Osteocyte (in vitro differentiated cells): ENCODE measurements at places on chromosomes 1 and 21. TPM values are rescaled to one million over a fixed set of nuclear protein-coding genes. Genes with fewer than 3 reads are reported as not detected.

- H3K27ac ChIP-seq: no peak overlapping the region
- peaks cover 16% of the 10 kb centered on the region for H3K4me1 ChIP-seq
- H3K4me3 ChIP-seq: no peak overlapping the region
- H3K27me3 ChIP-seq: no peaks in the 10 kb centered on the region
- no peaks in the 10 kb centered on the region for H3K36me3 ChIP-seq
- no peak for DNase-seq
These were observed 50.6 kb downstream of the COLGALT2 start for GRCh38 chr1:183986941-183987340.

DNA sequence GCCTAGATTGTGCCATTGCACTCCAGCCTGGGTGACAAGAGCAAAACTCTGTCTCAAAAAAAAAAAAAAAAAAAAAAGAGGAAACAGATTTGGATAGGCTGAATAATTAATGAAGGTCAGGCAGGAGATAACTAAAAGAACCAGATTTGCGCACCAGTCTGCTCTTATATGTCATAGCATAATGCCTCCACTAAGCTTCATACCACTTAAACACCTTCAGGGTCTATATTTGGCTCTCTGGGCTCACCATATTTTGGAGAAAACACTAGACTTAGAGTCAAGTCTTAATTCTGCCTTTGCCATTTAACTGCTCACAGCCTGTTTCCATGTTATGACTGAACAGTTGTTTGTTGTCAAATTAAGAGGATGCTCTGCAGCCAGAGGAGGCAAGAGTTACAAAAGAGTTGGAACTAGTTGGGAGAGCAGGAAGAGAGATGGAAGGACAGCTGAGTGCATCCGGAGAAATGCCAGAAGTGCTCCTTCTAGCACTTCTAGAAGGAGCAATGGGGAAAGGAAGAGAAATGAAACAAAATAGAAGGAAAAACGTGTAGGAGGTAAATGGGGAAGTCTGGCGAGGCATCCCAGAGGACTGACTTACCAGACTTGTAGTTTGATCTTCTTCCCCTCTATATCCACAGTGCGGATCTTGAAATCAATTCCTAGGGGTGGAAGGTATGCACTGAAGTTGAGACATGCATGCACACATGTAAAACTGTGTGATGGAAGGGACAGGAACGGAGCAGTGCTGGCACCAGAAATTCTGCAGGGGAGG lies 1.8 kb downstream of the RAB13 start:
- DNase-seq: no peak
- peaks cover 9% of the 10 kb centered on the region for H3K36me3 ChIP-seq
- H3K27me3 ChIP-seq: no peaks in the 10 kb centered on the region
- peak overlapping the region; percentile 99 for H3K4me3 ChIP-seq

GRCh38 chr1:36839485-36839884 lies 194.8 kb downstream of the GRIK3 start:
- no peaks in the 10 kb centered on the region for H3K36me3 ChIP-seq
- no peaks in the 10 kb centered on the region for H3K27me3 ChIP-seq
- H3K27ac ChIP-seq: no peak overlapping the region
- no peak overlapping the region for H3K4me3 ChIP-seq
- H3K4me1 ChIP-seq: no peaks in the 10 kb centered on the region

- peak within 1 kb of the TSS; percentile 96 for H3K27ac ChIP-seq
- no peaks in the 10 kb centered on the region for H3K36me3 ChIP-seq
- peaks cover 60% of the 10 kb centered on the region for H3K4me1 ChIP-seq
- no peaks in the 10 kb centered on the region for H3K27me3 ChIP-seq
- DNase-seq: peak; percentile 97
These were observed at the start of gene LUZP1 for GRCh38 chr1:23168445-23169194. LUZP1 (minus strand) TSS chr1:23168856.

DNA sequence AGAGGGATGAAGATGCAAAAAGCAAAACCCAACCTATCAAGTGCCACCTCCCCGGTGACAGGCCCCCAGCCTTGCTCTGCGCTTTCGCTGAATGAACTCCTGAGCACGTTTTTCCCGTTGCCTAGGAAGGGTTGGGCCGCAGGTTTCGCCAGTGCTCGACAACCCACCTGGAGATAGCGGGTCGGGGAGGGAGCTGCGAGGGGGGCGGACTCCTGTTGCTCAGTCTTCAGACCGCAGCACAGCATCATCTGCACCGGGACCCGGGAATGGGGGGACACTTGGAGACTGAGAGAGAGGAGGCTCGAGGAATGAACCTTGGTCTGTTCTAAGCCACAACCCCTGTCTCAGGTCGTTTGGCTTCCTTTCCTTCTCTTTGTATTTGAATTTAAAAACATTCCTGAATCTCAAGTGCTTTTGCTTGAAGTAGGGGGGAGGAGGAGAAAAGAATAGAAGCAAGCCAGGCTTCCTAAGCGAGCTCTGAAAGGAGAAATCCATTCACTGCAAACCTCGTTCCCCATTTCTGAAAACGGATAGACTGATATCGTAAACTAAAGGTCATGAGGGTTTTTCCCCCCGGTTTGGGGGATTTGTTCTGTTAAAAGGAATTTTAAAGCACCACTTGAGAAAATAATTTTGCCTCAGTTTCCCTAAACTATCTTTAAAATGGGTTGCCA lies 1.2 kb downstream of the AK5 start:
- peaks cover 5% of the 10 kb centered on the region for H3K36me3 ChIP-seq
- no peak for DNase-seq
- no peaks in the 10 kb centered on the region for H3K27me3 ChIP-seq
- H3K4me1 ChIP-seq: peaks cover 17% of the 10 kb centered on the region
- H3K27ac ChIP-seq: no peak overlapping the region
- H3K4me3 ChIP-seq: peak overlapping the region; percentile 80

- no peaks in the 10 kb centered on the region for H3K4me1 ChIP-seq
- H3K27me3 ChIP-seq: no peaks in the 10 kb centered on the region
- no peaks in the 10 kb centered on the region for H3K36me3 ChIP-seq
- H3K4me3 ChIP-seq: no peak overlapping the region
- H3K27ac ChIP-seq: no peak overlapping the region
- DNase-seq: no peak
These were observed 749 bp downstream of the SEC16B start for GRCh38 chr1:177969109-177969508.

DNA sequence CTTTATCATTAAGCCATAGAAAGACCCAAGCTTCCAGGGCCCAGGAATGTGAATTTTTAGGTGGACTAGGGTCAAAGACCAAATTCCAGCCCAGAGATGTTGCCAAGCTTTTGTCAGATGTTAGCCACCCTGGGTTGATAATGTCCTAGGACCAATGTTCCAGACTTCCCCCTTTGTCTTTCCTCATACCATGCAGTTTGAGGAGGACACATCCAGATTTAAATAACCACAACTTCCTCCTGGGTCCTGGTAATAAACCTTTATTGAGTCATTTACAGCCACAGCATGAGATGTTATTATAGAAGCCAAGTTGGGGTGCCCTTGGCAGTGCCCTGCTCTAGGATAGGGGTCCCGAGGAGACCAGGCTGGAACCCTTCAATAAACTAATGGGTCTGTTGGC lies 5.9 kb downstream of the TNR start:
- no peak for DNase-seq
- H3K4me3 ChIP-seq: no peak overlapping the region
- H3K27ac ChIP-seq: no peak overlapping the region
- H3K4me1 ChIP-seq: no peaks in the 10 kb centered on the region
- H3K27me3 ChIP-seq: no peaks in the 10 kb centered on the region

DNA sequence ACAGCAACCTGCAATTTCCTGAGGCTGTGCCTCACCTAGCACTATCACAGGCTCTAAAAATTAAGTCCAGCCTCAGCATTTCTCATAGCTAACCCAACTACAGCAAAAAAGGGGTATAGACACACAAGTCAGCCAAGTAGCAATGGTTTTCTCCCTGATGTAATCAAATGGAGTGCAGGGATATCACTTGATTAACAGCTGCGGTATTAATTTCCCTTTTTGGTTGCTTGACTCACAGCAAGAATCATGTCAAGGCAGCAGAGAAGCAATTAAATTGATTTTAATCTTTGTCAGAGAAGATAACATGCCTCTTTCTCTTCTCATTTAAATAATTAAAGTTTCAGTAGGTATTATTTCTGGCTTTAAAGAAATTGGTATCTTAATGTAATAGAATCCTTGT lies 278.9 kb downstream of the RWDD3 start:
- no peaks in the 10 kb centered on the region for H3K36me3 ChIP-seq
- no peak overlapping the region for H3K27ac ChIP-seq
- no peak overlapping the region for H3K4me3 ChIP-seq
- H3K4me1 ChIP-seq: no peaks in the 10 kb centered on the region
- H3K27me3 ChIP-seq: peaks cover 6% of the 10 kb centered on the region

KCNK1 gene
- total RNA-seq: not detected in 2 replicates

RGS4 gene
- 99.0 and 121 TPM in 2 replicates for total RNA-seq

ANKRD45 gene
- 0.24 TPM in 1 of 2 replicates, not detected in the other for total RNA-seq

S100A3 gene
- total RNA-seq: 5.7 and 7.5 TPM in 2 replicates

KCNJ10 gene
- not detected in 2 replicates for total RNA-seq
